ENCODE measurements at places on chromosomes 5 and 9.
A peak's percentile ranks its signal among the peaks of the same experiment; 100 is the strongest.

DNA sequence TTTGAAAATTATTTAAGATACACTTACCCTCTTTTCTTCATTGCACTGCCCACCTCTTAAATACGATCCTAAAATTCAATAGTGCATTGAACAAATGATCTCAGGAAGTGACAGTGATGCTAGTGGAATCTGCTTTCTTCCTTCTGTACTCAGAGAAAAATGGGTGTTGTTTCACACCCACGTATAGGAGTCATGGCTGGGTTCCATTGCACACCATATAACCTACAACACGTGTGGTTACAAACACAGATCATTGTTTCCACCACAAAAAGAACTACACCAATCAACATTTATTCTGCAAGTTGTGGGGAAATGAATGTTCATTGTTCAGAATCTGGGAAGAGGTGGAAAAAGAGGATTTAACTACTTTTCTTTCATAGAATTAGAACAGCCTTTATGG is 275.9 kb downstream of the MAN2A1 start:
- no peak for DNase-seq

GRCh38 chr9:129076640-129077037 is 4.3 kb upstream of the DOLPP1 start:
- no peak for DNase-seq

DNA sequence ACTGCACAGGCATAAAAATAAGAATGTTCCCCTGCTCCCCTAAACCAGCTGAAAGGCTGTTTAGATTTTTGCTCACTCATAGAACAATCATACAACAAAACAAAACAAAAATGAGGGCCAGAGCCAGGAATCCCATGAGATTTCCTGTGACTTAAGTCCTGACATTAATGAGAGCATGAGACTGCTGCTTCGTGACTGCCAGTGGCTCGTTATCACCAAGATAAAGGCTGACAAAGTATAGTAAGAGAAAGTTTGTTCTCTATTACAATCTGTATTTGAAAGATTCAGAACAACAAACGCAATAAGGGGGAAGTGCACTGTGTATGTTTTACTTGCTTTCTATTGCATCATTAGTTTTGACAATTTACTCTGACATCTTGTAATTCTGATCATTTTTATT is 837.1 kb upstream of the C9orf72 start:
- DNase-seq: no peak

GRCh38 chr9:111730937-111731567 is 63.7 kb downstream of the SHOC1 start:
- DNase-seq: no peak

DNA sequence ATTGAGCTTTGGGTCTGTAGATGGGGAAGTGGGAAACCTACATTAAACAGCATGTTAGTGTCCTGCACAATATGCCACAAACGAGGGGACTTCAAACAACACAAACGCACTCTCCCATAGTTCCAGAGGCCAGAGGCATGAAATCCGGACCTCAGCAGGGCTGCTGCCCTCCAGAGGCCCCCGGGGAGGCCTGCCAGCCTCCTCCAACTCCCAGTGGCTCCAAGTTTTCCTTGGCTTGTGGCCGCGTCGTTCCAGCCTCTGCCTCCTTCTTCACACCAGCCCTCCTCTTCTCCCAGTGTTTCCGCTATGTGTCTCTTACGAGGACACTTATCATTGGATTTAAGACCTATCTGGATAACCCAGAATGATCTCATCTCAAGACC is 13.3 kb upstream of the COL5A1 start:
- DNase-seq: no peak

- DNase-seq: no peak
Measured at GRCh38 chr5:45793638-45794532, 97.7 kb upstream of the HCN1 start.

DNA sequence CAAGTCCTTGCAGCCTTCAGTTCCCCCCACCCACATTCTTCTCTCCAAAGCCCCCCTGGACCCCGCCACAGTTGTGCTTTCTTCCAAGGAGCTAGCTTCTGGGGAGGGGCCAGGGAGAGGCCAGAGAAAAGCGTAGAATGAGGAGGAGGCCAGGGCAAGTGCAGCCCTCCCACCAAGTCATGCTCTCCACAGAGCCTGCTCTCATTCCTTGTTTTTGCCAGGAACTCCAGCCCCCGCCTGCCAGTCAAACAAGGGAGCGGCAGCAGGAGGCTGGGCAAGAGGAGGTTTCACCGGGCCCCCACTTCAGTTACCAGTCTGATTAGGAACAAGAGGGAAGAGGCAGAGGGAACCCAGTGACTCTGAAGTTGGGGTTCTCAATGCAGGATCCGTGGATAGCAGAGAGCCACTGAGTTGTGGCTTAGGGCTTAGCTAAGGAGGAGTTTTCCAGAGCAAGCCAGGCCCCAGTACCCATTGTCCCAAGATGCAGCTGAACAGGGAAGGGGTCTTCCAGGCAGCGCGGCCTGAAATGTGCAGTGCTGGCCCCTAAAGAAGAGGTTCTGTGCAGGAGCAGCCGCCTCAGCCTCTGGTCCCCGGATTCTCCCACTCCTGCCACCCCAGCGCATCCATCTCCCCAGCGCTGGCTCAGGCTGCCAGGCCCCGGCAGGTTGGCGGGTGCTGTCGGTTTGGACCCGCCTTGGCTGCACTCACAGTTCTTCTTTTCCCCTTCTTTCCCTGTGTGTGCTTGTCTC is 120.6 kb downstream of the DAB2IP start:
- DNase-seq: no peak

GRCh38 chr9:110355911-110356310 is 18.2 kb upstream of the TXNDC8 start:
- no peak for DNase-seq

GRCh38 chr5:30405821-30406220 is 787.7 kb upstream of the CDH6 start:
- DNase-seq: no peak

DNA sequence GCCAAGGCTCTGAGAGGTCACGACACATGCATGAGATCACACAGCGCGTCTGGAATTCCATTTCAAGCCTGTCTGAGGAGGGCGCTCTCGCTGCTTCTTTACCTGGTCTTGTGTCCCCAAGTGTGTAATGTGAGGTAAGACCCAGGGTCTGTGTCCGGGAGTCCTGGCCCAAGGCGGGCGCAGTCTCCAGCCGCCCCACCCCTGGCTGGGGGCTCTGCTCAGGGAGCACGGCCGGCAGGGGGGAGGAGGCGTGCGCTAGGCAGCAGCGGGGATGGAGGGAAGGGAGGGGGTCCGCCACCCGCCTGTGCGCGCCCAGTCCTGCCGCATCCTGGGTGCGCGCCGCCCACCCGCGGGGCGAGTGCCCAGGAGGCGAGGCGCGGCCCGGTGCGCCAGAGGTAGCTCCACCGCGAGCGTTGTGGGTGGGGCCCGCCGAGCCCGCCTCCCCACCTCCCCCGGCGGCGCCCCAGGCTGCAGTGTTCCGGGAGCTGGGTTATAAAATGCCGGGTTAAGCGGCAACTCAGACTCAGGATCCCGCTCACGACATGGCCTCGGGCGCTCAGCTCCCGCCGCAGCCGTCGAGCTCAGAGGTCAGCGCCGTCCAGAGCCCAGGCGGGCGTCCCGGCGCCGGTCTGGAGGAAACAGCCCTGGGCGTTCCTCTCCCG is at the start of gene CCNI2:
Gene CCNI2 (plus strand): TSS at position 473 of the 662 bp plus-strand sequence. CDS start 70 bp downstream, at position 543.
- DNase-seq: peak; percentile 45

GRCh38 chr9:137029058-137029936 is 1.3 kb upstream of the ABCA2 start:
- DNase-seq: peak; percentile 50

- DNase-seq: no peak
Measured at GRCh38 chr5:60463179-60463868, 236.6 kb downstream of the DEPDC1B start.

DNA sequence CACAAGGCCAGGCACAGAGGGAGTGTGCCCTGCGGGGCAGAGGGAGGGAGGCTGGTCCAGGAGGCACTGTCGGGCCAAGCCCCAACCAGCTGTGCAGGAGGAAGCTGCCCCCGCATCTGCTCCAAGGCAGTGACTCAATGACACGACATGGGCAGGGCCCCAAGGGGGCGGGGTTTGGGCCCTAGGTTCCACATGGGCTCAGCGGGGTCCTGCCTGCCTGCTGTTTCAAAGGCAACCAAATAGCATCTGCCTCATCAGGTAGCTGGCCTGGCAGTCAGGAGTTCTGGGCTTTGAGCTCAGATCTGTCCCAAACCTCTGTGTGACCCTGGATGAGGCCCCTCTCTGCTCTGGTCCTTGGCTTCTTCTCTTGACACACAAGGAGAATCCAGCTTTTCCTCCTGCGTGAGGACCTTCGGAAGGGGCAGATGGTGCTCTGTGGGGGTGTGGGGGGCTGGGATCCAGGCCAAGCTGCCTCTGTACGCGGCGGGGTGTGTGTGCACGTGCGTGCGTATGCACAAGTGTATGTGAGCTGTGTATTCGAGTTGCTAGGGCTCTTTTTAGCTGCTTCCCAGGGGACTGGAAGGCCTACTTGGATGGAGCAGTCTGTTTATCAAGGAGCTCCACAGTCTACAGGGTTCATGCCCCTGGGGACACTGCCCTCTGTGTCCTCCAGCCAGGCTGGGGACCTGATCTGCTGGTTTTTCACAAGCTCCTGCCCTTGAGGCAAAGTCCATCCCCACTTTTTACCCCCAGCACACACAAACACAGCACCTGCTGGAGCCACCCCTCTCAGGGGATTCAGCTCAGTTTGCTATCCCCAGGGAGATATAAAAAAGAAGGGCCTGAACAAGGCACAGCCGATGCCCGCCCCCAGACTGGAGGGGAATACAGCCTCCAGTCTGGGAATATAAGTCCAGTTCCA is 138.9 kb downstream of the RGS3 start:
- no peak for DNase-seq

DNA sequence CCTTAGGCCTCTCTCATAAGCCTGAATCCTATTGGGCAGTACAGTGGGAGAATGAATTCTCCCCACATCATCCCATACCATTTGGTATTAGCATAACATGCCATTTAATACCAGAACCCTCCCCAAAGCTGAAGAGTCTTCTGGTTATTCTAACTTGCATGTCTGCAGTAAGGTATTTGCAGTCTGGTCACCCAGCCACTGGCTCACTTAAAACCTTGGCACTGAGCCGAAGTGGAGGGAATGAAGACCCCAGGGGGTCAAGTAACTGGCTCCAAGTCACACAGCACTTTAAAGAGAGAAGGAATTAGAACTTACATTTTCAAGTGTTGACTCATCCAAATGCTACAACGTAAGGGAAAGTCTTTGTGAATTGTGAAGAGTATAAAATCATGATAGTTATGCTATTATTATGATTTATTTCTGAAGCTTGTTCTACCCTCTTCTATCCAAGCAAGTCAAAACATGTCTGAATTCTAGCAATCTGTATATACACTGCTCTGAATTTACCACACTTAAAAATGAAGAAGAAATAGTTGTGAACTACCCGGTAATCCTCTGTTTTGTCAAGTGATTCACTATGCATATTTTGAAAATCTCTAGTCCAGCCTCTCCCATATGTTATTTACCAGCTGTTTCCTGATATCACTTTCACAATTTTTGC is 28.5 kb downstream of the GLRA1 start:
- DNase-seq: no peak

DNA sequence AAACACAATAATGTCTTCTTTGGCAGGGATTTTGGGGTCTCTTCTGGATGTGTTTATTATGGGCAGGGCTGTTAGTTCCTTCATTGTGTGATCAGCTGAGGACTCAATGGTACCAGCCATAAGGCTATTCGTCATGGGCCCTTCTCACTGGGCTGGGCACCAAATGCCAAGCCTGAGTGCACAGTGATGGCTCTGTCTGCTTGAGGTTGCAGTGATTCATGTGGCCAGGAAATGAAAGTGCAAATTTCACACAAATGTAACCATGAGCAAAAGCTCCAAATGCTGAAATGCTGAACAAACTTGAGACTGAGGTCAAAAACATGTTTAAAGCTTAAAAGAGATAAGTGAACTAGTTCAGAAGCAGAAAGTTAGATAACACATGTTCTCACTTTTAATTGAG is 191.0 kb downstream of the TARS1 start:
- no peak for DNase-seq

GRCh38 chr5:37557734-37558293 is 178.7 kb downstream of the WDR70 start:
- no peak for DNase-seq

- no peak for DNase-seq
Measured at GRCh38 chr9:70567511-70567910, 153.1 kb upstream of the KLF9 start.

DNA sequence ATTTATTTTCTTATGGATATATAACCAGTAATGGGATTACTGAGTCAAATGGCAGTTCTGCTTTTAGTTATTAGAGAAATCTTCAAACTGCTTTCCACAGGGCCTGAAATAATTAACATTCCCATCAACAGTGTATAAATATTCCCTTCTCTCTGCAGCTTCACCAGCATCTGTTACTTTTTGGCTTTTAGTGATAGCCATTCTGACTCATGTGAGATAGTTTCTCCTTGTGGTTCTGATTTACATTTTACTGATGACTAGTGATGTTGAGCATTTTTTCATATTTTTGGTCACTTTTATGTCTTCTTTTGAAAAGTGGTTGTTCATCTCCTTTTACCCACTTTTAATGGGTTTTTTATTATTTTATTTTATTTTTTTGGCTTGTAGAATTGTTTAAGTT is 1290.3 kb upstream of the CDH9 start:
- no peak for DNase-seq

DNA sequence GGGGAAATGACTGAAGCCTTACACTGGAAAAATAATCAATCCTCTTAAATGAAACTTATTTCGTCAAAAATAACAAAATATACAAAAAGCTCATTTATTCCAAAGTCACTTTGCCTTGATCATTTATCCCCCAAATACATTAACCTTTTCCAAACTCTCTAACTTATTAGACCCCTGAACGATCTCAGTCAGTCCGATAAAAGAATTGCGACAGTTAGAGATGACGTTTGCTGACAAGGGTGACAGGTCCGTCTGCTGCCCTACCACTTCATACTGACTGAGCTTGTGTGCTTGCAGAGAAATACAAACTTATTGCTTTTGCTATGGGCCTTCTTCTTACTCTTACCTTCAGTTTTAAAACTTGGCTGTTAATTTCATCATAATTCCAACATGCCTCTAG is 169.7 kb downstream of the ZDHHC21 start:
- no peak for DNase-seq

- DNase-seq: no peak
Measured at GRCh38 chr9:80485420-80486250, 913.9 kb downstream of the TLE4 start.

GRCh38 chr5:146867996-146868708 is 10.4 kb downstream of the PPP2R2B start:
- no peak for DNase-seq

DNA sequence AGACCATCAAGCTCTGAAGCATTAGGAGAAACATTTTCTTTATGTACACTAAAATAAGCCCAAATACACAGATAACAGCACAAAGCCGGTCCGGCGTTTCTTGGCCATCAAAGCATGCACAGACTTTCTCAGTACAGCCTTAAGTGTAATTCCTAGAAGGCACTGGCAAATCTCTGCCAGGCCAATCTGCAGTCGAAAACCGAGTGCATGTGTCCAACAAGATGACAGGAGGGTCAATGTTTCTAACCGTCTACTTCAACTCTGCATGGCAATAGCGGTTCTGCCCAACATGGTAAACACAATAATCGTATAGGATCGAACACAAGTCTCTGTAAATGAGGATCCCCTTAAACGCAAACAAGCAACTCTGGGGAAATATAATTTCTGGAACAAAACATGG is 1.1 kb downstream of the ARL15 start:
- DNase-seq: no peak

GRCh38 chr5:74239261-74239660 is 401.3 kb downstream of the ENC1 start:
- no peak for DNase-seq

Measured in stimulated activated CD8-positive, alpha-beta memory T cell treated with anti-CD3 and anti-CD28 coated beads, Interleukin-12 subunit alpha, Interleukin-12 subunit beta, amount 100 ng/mL, for 1 hour (primary cell).